ENCODE measurements at places on chromosomes 1 and 21.

DNA sequence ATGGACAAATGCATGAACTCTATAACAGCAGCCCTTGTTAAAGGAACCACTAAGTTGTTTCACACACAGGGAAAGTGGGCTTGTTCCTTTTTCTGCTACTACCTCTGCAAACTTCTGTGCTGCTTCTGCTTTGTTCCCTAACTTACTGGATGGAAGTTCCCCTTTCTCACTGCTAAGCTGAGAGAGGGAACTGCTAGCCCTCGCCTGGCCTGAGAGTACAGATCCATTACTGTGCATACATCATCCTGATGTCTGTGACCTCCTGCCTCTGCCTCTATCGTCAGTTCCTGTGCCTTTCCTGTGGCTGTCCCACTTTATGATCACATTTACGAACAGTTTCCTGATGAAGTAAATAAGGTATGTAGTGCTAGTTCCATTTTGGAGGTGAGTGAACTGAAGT lies 3.5 kb downstream of the GNAT2 start:
- no peak for DNase-seq

DNA sequence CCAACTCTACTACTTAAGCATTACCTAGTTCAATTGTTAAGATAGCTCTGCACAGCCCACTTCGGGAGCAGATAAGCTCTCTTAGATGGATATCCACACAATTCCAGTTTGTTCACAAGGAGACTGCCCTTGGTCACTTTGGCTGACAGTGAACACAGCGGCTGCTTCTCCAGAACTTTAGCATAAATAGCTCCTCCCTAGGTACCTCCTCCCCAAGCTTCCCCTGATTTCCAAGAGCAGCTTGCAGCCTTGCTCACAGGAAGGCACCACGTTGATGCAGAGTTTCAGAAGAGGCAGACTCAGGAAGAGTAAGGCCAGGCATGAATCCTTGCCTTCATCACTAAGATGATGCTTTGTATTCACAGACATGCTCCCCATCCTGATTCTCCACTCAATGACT lies 24.7 kb downstream of the TFF3 start:
- no peak for DNase-seq

GRCh38 chr1:13829152-13829769 lies 129.3 kb downstream of the PRDM2 start:
- no peak for DNase-seq

GRCh38 chr21:39098696-39099200 lies 84.5 kb downstream of the PSMG1 start:
- DNase-seq, result no peak

DNA sequence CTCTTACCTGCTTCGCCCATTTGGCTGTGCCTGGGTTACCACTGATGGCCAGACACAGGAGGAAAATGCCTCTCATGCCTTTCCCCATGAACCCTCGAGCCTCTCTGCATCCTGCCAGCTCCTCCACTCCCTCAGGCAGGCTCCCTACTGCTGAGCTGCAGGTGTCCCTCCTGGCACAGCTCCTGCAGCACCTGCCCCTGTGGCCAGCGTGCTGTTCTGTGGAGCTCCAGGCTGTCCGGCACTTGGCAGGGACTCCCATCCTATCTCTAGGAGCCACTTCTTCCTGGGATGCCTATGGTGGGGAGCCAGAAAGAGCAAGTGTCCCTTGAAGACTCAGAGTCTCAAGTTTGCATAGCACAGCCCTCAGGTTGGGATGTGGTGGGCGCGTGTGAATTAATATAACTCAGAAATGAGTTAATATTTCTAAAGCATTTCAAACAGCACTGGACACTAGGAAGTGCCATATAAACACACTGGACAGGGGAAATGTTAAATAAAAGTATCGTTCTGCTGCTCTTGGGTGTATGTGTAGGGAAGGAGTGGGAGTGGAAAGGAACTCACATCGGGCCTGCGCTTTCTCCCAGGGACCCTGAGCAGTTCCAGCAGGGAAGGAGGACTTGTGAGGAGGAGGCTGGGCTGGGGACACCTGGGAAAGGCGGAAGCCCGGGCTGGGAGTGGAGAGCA lies 2.7 kb downstream of the LRRC71 start:
- no peak for DNase-seq

DNA sequence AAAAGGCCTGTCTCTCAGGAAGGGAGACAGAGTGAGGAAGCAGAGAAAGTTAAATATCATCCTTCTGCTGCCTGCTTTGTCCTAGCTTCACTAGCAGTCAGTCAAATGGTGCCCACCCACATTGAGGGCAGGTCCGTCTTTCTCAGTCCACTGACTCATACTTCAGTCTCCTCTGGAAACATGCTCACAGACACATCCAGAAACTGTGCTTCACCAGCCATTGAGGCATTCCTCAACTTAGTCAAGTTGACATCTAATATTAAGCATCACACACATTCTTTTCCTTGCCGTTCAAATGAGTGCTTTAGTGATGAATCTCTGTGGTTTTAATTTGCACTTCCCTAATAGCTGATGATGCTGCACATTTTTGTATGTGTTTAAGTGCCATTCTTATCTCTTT lies 777.8 kb upstream of the PRMT6 start:
- DNase-seq, result peak; percentile 34
